ENCODE measurements at places on chromosomes 3 and 15.

GRCh38 chr3:148943506-148944205, 47.7 kb upstream of the GYG1 start:
- DNase-seq: no peak

DNA sequence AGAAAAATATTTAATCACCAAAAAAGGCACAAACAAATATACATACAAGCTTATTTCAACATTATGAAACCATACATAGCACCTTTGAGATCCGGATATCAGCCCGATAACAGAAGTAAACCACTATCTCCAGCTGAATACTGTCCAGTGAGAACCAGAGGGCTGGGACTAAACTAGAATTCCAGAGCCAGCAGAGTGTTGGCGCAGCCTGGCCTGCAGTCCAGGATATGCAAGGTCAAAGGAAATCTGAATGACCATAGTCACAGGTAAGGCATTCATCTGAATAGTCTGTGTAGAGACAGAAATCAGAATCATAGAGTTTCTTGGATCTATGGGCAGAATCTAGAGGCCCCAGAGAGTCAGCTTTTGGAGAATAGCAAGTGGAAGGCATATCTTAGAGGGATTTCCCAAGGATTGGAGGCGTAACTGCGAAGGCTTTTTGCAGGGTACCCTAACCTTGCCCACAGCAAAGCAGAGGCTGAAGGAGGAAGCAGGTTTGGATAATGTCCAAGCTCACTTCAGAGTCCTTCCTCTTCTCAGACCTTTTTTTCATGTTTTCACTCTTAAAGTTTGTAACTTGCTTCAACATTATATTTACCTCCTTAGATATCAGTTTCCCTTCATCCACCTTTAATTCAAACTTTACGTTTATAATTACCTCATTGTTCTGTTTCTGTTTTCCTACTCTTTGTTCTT, 32.5 kb upstream of the TP63 start:
- no peak for DNase-seq

- no peak for DNase-seq
Observed at GRCh38 chr15:81947548-81947947, 98.3 kb downstream of the MEX3B start.

DNA sequence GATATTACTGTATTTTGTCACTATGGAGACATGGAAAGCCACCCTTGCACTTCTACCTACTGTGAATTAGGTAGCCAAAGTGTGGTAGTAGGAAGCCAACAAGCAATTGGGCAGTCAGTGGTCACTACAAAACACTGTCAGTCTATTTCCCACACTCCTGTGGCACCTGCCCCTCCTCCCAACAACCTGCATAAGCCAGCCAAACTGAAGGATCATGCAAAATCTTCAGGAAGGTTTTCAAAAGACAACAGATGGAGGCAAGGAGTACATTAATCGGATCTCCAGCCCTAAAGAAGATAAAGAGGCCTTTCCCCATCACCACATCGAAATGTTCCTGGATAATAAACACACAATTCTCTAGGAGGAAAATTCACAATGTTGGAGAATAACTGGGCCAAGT, 11.9 kb downstream of the POMGNT2 start:
- DNase-seq: no peak

DNA sequence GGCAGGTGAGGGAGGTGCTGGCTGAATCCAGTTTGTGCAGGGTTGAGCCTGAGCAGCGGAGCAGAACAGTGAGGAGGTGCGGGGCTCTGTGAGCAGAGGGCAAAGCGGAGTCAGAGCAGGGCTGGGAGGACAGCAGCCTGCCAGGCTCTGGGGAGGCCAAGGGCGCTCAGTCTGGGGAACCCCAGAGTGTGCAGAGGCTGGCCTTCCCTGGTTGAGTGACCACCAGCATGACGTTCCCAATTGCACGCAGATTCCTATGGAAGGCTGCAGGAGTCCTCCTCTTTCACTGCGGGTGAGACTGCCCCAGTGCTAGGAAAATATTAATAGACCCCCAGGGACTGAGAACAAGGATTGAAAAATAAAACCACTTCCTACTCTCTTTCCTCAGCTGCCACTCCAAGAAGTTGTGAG, 13.2 kb downstream of the MRAS start:
- DNase-seq: no peak

DNA sequence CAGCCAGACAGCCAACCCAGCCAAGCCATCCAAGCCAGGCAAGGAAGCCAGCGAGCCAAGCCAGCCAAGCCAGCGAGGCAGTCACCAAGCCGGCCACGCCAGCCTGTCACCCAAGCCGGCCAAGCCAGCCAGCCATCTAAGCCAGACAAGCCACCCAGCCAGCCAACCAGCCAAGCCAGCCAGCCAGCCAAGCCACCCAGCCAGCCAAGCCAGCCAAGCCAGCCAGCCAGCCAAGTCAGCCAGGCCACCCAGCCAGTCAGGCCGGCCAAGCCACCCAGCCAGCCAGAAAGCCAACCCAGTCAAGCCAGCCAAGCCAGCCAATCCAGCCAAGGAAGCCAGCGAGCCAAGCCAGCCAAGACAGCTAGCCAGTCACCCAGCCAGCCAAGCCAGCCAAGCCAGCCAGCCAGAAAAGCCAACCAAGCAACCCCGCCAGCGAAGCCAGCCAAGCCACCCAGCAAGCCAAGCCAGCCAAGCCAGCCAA, 201.2 kb downstream of the GOLGA6L6 start:
- peak; percentile 48 for DNase-seq

GRCh38 chr15:82314769-82315518, 34.3 kb downstream of the GOLGA6L10 start:
- DNase-seq: no peak

- no peak for DNase-seq
Observed at GRCh38 chr3:118578559-118578958, 456.1 kb downstream of the IGSF11 start.

- DNase-seq: no peak
Observed at GRCh38 chr3:65552434-65552833, 486.3 kb downstream of the MAGI1 start.

GRCh38 chr3:135840436-135840835, 125.1 kb upstream of the PPP2R3A start:
- DNase-seq: no peak

GRCh38 chr3:39147711-39148434, 5.5 kb downstream of the CSRNP1 start:
- peak; percentile 48 for DNase-seq

DNA sequence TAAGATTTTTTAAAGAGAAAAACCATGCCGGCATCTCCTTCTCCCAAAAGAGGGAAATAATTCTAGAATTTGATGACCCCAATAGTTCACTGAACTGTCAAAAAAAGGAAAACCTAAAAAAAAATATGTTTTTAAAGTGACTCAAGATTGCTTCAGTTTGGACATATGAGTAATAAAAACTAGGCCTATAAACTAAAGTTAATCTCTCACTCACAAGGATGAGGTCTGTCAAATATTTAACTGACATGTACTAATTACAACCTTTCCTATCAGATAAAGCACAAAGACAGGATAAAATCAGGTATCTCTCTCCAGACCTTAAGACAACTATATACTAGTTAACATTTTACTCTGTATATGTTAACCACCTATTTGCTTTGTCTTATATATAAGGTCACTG, 231.9 kb downstream of the NSUN3 start:
- no peak for DNase-seq

GRCh38 chr15:89621547-89621946, 33.7 kb downstream of the KIF7 start:
- DNase-seq: no peak

DNA sequence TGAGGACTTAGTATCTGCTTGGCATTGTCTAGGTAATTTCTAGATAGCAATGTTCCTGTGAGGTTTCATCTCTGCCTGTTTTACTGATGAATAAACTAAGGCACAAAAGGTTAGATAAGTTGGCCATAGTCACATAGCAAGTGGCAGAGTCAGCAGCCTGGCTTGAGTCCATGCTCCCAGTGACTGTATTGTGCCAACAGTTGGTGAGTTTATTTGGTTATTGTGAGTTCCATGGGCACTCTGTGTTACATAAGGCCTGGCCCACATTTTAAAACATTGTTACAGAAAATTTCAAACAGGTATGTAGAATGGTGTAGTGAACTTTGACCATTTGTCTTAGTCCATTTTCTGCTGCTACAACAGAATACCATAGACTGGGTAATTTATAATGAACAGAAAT, 15.2 kb downstream of the MCM2 start:
- no peak for DNase-seq

- DNase-seq: no peak
Observed at GRCh38 chr15:100597862-100598261, 4.1 kb downstream of the LINS1 start.

GRCh38 chr3:27978440-27978839, 256.3 kb upstream of the EOMES start:
- DNase-seq: no peak

- no peak for DNase-seq
Observed at GRCh38 chr3:195899701-195900435, 8.5 kb downstream of the TNK2 start.

GRCh38 chr3:199835-200234, 3.3 kb downstream of the CHL1 start:
- no peak for DNase-seq

All from activated T-cell treated with anti-CD3 and anti-CD28 coated beads, Interleukin-2, amount 50 U/mL, for 1 hour (primary cell).